Stimulated activated CD8-positive, alpha-beta memory T cell treated with anti-CD3 and anti-CD28 coated beads, Interleukin-4, amount 100 ng/mL, for 1 hour (primary cell): ENCODE measurements at places on chromosomes 4 and X.

- DNase-seq: no peak
Measured at GRCh38 chr4:68344049-68344448, 5.8 kb downstream of the YTHDC1 start.

GRCh38 chr4:105128208-105128607 lies 18.5 kb upstream of the TET2 start:
- DNase-seq: no peak

- DNase-seq: no peak
Measured at GRCh38 chr4:106287353-106287969, 28.5 kb downstream of the TBCK start.

GRCh38 chr4:186137196-186137794 lies 32.8 kb downstream of the FAM149A start:
- DNase-seq: no peak

DNA sequence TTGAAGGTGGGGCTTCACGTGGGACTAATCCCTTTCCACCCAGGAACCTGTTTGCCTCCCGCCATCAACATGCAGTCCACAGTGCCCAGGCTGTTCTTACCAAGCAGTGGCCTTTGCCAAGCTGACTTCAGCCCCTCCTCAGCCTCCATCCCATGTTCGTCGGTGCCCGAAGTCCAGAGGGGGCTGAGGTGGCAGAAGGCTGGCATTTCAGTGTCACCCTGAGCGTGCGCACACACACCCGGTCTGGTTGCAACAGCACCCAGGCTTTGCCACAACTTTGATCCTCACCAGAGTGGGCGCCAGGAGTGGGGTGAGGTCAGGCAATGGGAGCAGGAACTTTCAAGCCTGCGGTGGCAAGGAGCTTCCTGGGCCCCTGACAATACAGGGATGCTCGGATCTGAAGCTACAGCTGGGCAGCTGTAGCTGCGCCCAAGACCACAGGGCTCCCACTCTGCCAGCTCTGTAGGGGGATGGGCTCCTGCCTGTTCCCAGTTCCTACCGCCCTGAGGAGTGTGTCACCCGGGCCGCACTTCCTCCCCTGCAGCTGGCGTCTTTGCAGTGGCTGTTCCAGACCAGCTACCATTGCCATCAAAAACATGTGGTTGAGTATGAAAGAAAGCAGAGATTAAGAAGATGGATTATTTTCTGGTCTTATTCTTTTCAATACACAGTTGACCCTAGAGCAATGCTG lies 428.0 kb downstream of the EPHA5 start:
- DNase-seq: no peak

DNA sequence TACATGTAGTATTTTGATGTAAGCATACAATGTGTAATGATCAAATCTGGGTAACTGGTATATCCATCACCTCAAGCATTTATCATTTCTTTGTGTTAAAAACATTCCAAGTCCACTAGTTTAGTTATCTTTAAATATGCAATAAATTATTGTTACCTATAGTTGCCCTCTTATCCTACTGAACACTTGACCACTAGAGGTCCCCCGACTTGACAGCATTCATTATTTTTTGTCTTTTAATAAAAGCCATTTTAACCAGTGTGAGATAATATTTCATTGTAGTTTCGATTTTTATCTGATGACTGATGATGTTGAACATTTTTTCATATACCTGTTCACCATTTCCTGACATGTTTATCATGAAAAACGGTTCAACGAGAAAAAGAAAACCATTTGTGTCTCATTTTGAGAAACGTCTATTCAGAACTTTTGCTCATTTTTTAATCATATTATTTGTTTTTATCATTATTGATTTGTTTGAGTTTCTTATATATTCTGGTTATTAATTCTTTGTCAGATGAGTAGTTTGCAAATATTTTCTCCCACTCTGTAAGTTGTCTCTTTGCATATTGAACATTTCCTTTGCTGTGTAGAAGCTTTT lies 199.0 kb upstream of the CXXC4 start:
- DNase-seq: no peak

DNA sequence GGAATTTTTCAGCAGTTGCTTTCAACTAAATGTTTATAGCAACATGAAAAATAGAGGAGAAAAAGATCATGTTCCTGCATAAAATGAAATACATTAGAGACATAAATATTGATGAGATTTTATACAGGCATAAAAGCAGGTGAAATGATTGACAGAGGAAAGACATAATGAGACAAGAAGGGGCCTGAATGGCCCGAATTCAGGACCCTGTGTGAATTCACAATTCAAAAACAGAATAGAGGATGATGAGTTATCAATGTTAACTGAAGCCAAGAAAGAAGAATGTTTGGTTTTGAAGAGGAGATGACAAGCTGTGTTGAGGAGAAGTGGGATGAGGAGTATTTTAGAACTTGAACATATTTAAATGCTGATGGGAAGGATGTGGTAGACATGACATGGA lies 371.1 kb downstream of the FBXO8 start:
- no peak for DNase-seq
